Astrocyte (in vitro differentiated cells and primary cell): ENCODE measurements at places on chromosomes 7 and 10. TPM values are rescaled to one million over a fixed set of nuclear protein-coding genes. Genes with fewer than 3 reads are reported as not detected.

Gene SFRP4
- total RNA-seq: 0.19 and 0.39 TPM in 2 replicates

Gene OR2A1
- total RNA-seq: not detected in 2 replicates

Gene ETV1
- total RNA-seq: 12.5 and 12.6 TPM in 2 replicates

Gene IPMK
- 5.6 and 6.8 TPM in 2 replicates for total RNA-seq

Gene UPK3B
- 0.64 TPM in 1 of 2 replicates, not detected in the other for total RNA-seq

Gene PARD3
- 35.4 and 35.9 TPM in 2 replicates for total RNA-seq

DNA sequence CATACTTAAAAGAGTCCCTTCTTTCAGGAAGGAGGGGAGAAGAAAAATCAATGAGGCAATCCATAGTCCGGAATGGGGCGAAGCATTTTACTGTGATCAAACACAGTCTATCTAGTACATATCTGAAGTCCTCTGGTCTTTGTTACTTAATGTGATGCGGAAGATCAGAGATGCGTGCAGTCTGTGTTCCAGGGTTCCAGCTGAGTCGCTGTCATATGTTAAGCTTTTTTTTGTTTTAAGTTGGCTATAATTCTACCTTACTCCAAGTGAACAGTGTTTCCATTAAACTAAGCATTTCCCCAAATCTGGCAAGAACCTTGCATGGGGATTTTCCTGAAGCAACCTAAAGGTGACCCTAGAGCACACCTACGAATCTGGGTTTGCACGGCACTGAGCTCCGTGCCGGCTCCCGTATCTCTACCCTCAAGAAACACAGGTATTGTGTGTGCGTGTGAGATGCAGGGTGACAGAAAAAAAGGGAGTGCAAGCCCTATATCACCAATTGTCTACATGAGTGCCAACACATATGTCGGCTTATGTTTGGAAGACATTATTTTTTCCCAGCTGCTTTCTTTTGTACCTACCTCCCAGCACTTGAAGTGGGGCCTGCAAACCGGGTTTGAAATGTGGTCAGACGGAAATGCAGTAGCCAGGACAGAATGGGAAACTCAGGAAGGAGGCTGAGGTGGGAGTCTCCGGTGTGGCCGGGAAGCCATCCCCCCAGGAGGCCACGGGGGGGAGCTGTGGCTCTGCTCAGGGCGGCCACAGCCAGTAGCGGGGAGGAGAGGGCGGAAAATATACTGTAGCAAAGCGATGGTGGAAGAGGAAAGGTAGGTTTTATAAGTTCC is 435.8 kb upstream of the MGMT start:
- no peaks in the 10 kb centered on the region for H3K36me3 ChIP-seq
- no peak overlapping the region for H3K27ac ChIP-seq
- H3K27me3 ChIP-seq: peaks cover 3% of the 10 kb centered on the region
- no peaks in the 10 kb centered on the region for H3K4me1 ChIP-seq

DNA sequence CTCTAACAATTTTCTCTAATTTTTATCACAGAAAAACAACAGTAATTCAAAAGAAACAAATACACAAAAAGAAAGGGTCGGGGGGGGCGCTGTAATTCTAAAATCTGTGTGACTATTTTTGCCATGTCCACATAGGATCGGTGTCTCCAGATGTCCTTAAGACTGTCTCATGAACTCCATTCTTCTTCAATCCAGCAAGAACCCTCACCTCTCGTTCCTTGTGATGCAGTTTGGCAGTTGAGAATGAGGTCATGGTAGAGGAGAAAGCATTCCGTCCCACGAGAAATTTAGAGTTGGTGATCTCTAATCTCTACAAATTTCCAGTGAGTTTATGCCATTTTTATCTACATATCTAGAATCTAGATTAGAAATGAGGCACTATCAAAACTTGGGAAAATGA is 394.7 kb downstream of the TFEC start:
- no peaks in the 10 kb centered on the region for H3K4me1 ChIP-seq
- H3K27ac ChIP-seq: no peak overlapping the region
- no peak for DNase-seq
- H3K36me3 ChIP-seq: no peaks in the 10 kb centered on the region

DNA sequence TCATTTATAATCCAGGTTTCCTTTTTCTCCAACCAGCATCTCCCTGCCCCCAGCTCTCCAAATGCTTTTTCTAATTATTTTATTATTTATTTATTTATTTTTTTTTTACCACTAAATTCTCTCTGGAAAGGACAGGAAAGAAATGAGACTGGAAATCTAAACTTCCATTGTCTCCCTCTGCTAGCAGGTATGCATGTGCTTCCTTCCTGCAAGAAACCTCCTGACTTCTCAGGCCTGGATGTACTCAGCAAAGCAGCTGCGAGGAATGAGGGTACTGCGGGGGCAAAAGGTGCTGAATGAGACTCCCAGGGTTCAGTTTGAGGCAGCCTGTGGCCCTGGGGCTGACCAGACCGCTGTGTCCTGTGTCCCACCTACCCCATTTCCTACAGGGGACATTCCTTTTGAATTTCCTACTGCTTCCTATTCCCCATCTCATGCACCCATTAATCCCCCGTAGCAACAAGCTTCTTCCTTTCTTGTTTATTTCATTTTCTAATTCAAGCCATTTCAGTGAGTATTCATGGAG is 324.6 kb upstream of the IGFBP3 start:
- H3K36me3 ChIP-seq: no peaks in the 10 kb centered on the region
- H3K4me3 ChIP-seq: no peak overlapping the region
- no peak for DNase-seq
- H3K4me1 ChIP-seq: no peaks in the 10 kb centered on the region
- no peaks in the 10 kb centered on the region for H3K27me3 ChIP-seq

- peaks cover 13% of the 10 kb centered on the region for H3K4me1 ChIP-seq
- no peak for DNase-seq
- no peak overlapping the region for H3K27ac ChIP-seq
Measured at GRCh38 chr7:158804335-158804734, 25.0 kb downstream of the ESYT2 start.

- no peak overlapping the region for H3K4me3 ChIP-seq
- H3K27ac ChIP-seq: no peak overlapping the region
- H3K4me1 ChIP-seq: no peaks in the 10 kb centered on the region
- no peaks in the 10 kb centered on the region for H3K36me3 ChIP-seq
- no peak for DNase-seq
Measured at GRCh38 chr10:10623958-10624566, 393.6 kb upstream of the CELF2 start.

- H3K27ac ChIP-seq: no peak overlapping the region
- no peaks in the 10 kb centered on the region for H3K36me3 ChIP-seq
- H3K27me3 ChIP-seq: no peaks in the 10 kb centered on the region
- no peak for DNase-seq
- no peak overlapping the region for H3K4me3 ChIP-seq
- no peaks in the 10 kb centered on the region for H3K4me1 ChIP-seq
Measured at GRCh38 chr7:94094298-94094697, 90.1 kb upstream of the BET1 start.

- H3K4me3 ChIP-seq: no peak overlapping the region
- H3K27ac ChIP-seq: peak overlapping the region; percentile 68
Measured at GRCh38 chr7:2175514-2175913, 57.2 kb downstream of the MAD1L1 start.

DNA sequence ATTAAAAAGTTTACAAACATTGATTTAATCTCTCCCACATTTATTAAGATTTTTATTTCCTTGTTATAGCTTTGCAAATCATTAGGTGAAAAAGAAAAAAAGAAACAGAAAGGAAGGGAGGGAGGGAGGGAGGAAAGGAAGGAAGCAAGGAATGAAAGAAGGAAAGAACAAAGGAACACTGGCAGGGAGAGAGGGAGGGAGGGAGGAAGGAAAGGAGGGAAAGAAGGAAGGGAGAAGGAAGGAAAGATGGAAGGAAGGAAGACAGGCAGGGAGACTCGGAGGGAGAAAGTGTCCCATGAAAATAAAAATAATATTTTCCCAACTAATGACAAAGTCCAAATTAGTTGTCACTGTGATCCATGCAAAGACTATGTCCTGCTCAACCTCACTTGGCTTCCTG is 6.3 kb upstream of the ITGA8 start:
- no peaks in the 10 kb centered on the region for H3K36me3 ChIP-seq
- H3K27ac ChIP-seq: no peak overlapping the region
- H3K27me3 ChIP-seq: peaks cover 12% of the 10 kb centered on the region
- no peak for DNase-seq
- no peak overlapping the region for H3K4me3 ChIP-seq
- no peaks in the 10 kb centered on the region for H3K4me1 ChIP-seq

GRCh38 chr7:20513341-20513740 is 102.1 kb upstream of the ABCB5 start:
- no peaks in the 10 kb centered on the region for H3K4me1 ChIP-seq
- H3K4me3 ChIP-seq: no peak overlapping the region
- no peaks in the 10 kb centered on the region for H3K36me3 ChIP-seq

GRCh38 chr7:66105263-66105748 is 9.3 kb upstream of the CRCP start:
- peaks cover 5% of the 10 kb centered on the region for H3K4me1 ChIP-seq
- H3K36me3 ChIP-seq: no peaks in the 10 kb centered on the region
- H3K27me3 ChIP-seq: no peaks in the 10 kb centered on the region
- H3K27ac ChIP-seq: no peak overlapping the region

- no peaks in the 10 kb centered on the region for H3K4me1 ChIP-seq
- no peaks in the 10 kb centered on the region for H3K27me3 ChIP-seq
- no peak overlapping the region for H3K27ac ChIP-seq
- DNase-seq: peak; percentile 29
- H3K4me3 ChIP-seq: no peak overlapping the region
Measured at GRCh38 chr7:81583882-81584533, 185.8 kb downstream of the HGF start.

- no peak for DNase-seq
- H3K4me1 ChIP-seq: peaks cover 3% of the 10 kb centered on the region
- H3K27ac ChIP-seq: no peak overlapping the region
- peaks cover 3% of the 10 kb centered on the region for H3K27me3 ChIP-seq
- no peaks in the 10 kb centered on the region for H3K36me3 ChIP-seq
Measured at GRCh38 chr7:43076189-43076605, 36.2 kb upstream of the HECW1 start.

GRCh38 chr10:111522551-111522950 is 445.7 kb downstream of the ADRA2A start:
- DNase-seq: no peak
- H3K27me3 ChIP-seq: no peaks in the 10 kb centered on the region
- no peaks in the 10 kb centered on the region for H3K4me1 ChIP-seq
- no peak overlapping the region for H3K4me3 ChIP-seq

DNA sequence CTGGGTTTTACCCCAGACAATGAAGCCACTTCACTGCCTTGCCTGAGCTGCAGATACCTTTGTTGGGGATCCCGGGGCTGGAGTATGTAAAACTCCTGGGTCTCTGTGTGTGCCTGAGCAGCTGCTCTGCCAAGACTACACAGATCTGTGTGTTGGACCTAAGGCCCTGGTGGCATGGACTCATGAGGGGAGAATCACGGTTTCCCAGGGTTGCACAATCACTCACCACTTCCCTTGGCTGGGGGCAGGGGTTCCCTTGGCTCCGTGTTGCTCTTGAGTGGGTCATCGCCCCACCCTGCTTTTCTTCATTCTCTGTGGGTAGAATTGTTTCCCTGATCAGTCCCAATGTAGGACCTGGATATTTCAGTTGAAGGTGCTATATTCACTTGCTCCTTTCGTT is 13.9 kb upstream of the TBATA start:
- no peaks in the 10 kb centered on the region for H3K36me3 ChIP-seq
- H3K27ac ChIP-seq: no peak overlapping the region
- H3K4me1 ChIP-seq: no peaks in the 10 kb centered on the region
- DNase-seq: peak; percentile 18

- H3K27ac ChIP-seq: no peak overlapping the region
- H3K36me3 ChIP-seq: no peaks in the 10 kb centered on the region
- no peak overlapping the region for H3K4me3 ChIP-seq
- no peaks in the 10 kb centered on the region for H3K4me1 ChIP-seq
Measured at GRCh38 chr10:21702633-21703111, 168.6 kb downstream of the MLLT10 start.

DNA sequence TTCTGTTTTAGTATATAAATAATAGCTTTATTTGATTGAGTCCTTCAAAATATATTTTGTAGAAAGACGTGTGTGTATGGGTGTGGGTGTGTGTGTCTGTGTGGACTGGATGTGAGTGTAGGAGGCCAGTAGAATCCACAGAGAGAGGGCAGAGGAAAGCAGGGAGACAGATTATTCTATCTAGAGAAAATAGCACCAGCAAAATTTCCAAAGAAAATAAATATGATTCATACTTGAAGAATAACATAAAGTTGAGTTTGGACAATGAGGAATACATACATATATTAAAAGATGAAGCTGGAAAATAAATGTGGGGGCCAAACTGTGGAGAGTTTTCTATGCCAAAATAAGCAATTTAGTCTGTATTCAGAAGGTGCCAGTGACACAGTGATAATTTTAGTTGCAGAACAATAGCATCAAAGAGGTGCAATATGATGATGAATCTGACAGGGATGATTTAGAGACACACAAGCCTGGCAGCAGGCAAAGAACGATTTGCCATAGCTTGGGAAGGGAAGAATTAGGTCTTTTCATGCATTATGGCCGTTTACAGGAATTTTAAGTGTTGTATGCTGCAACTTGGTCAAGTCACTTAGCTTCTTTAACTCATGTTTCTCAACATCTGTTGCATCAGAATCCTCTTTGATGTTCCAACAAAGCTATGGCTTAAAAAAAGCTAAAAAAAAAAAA is 121.3 kb downstream of the SEMA3A start:
- no peaks in the 10 kb centered on the region for H3K27me3 ChIP-seq
- peak; percentile 53 for DNase-seq
- H3K4me1 ChIP-seq: peaks cover 4% of the 10 kb centered on the region
- peak overlapping the region; percentile 29 for H3K27ac ChIP-seq
- no peaks in the 10 kb centered on the region for H3K36me3 ChIP-seq
- no peak overlapping the region for H3K4me3 ChIP-seq
